Umbilical cord (tissue), 2 donors: ENCODE measurements at places on chromosomes 7 and 10. TPM values are rescaled to one million over a fixed set of nuclear protein-coding genes. Genes with fewer than 3 reads are reported as not detected.

Gene RALA
- 7.5 TPM for total RNA-seq

DNA sequence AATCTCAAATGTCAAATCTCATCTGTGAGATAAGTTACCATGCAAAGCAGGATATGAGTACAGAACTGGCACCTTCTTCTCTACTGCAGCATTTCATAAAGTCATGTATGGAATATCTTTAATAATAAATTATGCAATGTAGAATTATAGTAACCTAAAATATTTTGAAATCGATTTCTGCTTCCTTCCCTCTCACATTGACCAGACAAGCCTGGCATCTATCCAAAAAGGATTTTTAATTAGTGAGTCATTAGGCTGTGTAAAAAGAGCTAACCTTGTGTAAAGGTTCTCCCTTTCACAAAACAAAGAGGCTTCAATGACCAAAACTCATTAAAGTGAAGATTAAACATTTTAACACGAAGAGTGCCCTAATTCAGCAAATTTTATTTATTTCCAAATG lies 48.8 kb upstream of the EXOC6 start:
- DNase-seq = no peak

GRCh38 chr10:3803927-3804741 lies 19.1 kb upstream of the KLF6 start:
- DNase-seq = no peak

Gene TMEM178B
- 2.2 TPM for total RNA-seq

Gene HELLS
- 14.7 TPM for total RNA-seq

- DNase-seq = no peak
These were observed 114.2 kb upstream of the HABP2 start for GRCh38 chr10:113438652-113439051.

GRCh38 chr10:132517951-132518521 lies 19.6 kb upstream of the INPP5A start:
- peak; percentile 19 for DNase-seq

Gene CRCP
- total RNA-seq = 59.5 TPM

DNA sequence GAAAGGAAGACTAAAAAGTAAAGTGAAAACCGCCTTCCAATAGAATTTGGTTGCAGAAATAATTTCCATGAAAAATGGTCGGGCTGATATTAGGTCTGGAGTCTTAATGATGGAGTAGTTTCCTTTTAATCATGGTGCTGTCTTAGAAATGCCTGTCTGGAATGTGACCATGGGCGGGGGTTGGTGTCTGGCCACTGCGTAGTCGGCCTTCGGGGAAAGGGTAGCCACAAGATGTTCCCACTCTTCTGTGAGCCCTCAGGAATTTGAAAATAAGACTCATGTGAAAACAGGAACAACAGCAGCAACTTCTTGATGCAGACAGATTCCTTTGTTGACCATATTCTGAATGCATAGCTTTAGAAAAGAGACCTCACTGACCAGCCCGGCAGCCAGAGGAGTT lies 176.8 kb downstream of the KIAA1217 start:
- peak; percentile 60 for DNase-seq

Gene ANKRD61
- not detected for total RNA-seq

- DNase-seq = no peak
These were observed 64.8 kb downstream of the SORBS1 start for GRCh38 chr10:95496246-95496911.

GRCh38 chr7:9407816-9408215 lies 974.4 kb downstream of the NXPH1 start:
- DNase-seq = no peak

Gene IL6
- total RNA-seq = 4.1 TPM

Gene FMC1
- 5.5 TPM for total RNA-seq

Gene MRPL32
- 33.9 TPM for total RNA-seq

Gene JAKMIP3
- 0.72 TPM for total RNA-seq

DNA sequence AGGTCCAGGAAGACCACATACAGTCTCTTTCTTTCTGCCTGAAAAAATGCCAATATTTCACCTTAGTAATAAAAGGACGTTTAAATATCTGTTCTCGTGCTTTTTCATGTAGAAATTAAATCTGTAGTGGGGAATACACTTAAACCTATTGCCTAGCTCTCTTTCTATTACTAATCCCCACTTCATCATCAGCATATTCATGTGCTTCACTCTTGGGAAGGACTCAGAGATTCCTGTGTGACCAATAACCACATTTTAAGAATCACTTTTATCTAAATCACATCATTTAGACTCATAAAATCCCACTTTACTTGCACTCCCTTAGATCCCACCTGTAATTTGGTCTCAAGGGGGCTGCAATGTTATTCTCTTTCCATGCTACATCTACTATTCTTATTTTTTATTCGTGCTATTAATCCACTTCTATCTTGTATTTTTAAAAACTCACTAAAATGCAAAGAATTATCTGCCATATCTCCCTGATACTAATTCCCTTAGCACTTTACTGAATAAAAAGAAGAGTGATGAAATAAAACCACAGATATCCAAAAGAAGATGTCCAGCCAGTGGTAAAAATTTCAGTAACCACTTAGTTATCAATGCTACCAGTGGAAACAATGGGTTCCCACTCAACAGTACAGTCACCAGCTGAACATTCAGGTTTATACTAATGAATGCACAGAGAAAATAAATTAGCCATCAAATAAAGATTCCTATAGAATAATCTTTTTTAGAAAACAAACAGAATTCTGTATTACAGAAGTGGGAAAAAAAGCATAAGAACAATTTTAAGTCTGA lies 102.1 kb downstream of the PPP1R17 start:
- DNase-seq = no peak

GRCh38 chr10:119997429-119997828 lies 104.9 kb downstream of the SEC23IP start:
- no peak for DNase-seq

- no peak for DNase-seq
These were observed 180.8 kb upstream of the CDK1 start for GRCh38 chr10:60597513-60597912.

GRCh38 chr10:108662975-108663374 lies 1260.3 kb downstream of the XPNPEP1 start:
- DNase-seq = no peak

GRCh38 chr10:11520892-11521291 lies 90.6 kb downstream of the USP6NL start:
- no peak for DNase-seq

Gene ACTR3C
- 2.4 TPM for total RNA-seq

- DNase-seq = no peak
These were observed 2.5 kb upstream of the ZNF22 start for GRCh38 chr10:44998146-44998631.

DNA sequence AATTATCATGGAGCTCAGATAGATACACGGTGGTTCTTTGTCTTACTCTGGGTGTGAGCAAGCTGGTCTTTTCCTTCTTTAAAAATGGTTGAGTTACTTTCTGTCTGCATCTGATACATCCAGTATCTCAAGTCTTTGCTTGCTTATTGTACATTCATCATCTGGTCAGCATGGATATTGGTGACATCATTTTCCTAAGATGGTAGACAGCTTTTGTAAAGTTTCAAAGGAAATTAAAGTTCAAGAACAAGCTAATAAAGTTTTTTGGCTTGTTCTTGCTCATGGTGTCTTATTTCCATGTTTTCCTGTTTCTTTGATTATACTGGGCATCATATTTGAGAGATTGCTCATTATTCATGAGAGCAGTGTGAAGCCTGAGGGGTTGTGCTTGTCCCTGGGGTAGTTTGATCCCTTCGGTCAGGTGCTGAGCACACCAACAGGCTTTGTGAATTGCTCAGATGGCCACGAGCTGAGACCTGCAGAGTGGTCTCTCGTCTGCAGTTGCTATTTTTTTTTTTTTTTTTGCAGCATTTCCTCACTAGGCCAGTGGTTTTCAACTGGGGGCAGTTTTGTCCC lies 38.5 kb downstream of the MGMT start:
- no peak for DNase-seq

Gene NPC1L1
- 0.48 TPM for total RNA-seq
